ENCODE measurements at places on chromosomes 2 and 18.

DNA sequence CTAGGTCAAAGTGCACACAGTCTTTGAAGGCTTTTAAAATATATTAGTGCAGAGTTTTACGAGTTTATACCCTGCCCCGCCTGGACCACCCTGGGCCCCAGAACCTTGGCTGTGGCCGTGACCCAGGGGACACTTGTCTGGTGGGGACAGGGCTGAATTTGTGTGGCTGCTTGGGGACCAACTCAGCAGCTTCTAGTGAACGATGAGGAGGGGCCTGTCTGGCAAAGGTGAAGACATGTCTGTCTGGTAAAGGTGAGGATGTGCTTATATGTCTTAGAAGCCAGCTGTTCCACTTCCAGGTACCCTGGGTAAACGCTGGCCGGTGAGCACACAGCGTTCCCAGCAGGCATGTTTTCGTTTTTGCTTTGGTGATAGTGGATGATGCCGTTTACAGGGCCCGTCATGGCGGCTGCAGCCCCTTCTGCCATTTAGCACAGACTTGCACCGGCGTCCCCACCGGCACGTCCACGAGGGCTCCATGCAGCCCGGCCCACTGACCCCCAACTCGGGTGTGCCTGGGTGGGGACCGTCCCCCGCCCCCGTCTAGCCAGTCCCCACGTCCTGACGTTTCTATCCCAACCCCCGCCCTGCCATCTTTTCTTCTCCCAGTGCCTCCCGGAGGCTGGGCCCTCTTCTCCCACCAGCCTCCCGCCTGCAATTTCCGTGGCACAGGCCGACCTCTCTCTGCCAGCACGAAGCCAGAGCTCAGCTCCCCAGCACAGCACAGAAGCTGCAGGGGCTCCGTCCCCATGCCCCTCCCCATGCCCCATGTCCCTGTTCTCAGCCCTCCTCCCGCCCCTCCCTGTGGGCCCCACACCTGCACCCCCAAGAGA, 67.8 kb downstream of the SLC66A2 start:
- DNase-seq, result no peak

DNA sequence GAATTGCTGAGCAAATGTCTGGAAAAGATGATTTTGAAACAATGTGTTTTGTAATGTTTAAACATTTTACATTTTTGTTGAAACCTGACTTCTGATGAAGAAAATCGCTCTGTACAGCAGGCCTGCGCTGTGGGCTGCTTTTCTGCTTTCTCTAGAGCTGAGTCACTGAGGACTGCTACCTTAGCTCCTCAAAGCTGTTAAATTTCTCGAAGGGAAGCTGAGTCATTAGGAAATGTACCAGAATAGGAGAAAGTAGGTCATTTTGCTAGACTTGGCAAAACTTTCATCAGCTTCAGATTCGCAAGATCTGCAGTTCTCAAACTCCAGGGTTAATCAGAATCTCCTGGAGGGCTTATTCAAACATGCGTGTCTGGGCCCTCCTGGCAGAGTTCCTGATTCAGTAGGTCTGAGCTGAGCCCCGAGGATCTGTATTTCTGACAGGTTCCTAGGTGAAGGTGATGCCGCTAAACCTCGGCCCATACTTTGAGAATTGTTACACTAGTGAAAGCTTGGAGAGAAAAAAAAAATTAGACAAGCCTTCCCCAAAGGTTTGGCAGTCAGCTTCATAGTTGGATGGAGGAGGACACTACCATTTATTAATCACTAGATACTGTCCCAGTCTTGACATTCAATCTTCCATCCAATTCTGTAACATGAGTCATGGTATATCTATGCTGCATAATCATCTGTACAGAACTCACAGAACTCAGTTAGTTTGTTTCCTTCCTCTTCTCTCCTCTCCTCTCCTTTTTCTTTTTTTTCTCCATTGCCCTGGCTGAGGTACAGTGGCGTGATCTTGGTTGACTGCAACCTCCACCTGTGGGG, 297.6 kb downstream of the PARD3B start:
- DNase-seq, result no peak

GRCh38 chr2:234684466-234684865, 187.6 kb upstream of the ARL4C start:
- DNase-seq, result no peak

DNA sequence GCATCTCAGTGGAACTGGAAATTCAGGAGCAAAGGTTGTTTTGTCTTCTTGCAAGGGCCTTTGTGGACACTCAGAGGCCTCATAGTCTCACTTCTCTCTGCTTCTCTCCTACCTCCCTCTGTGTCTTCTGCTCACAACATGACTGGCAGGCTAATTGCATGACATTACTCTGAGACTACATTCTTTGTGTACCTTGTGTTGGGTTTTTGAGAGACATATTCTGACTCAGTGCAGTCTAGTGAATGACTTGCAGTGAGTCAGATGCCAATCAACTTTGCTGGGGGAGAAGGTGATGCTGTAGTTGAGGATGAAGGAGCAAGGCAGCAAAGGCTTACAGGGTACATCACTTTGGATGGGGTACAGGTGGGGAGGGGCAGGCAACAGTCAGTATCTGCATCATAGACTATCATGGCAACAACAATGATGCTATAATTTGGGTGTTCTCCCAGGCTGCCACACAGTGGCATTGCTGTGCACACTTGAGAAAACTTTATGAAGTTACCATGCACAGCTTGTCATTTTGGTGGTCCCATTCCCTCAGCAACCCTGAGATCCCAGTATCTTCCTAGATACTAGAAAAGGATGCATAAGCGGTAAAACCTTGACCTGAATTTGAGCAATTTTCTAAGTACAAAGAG, 69.3 kb upstream of the SLC16A14 start:
- no peak for DNase-seq

GRCh38 chr2:228063558-228063957, 117.9 kb downstream of the SPHKAP start:
- DNase-seq, result no peak

DNA sequence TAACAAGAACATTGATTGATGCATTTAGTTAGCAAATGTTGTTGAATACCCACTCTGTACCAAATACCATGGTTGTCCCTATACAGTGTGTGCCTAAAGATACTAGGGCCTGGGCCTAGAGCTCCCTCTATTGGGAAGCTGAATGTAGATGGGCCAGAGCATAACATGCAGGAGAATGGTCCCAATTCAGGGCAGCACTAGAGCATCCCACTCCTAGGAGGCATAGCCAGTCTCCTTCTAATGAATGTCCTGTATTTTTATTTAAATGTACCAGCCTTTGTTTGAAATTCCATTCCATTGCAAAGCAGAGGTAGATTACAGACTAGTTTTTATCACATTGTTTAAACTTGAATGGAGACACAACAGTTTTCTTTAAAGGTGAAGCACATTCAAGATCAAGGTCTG, 90.6 kb downstream of the FEZ2 start:
- DNase-seq, result peak; percentile 23
